ENCODE measurements at places on chromosomes 3 and 15. TPM values are rescaled to one million over a fixed set of nuclear protein-coding genes. Genes with fewer than 3 reads are reported as not detected.

The SNURF gene
- total RNA-seq: 18.2 TPM

The GFM1 gene
- 55.6 TPM for total RNA-seq

The RLBP1 gene
- 0.98 TPM for total RNA-seq

The GOLGA8G gene
- not detected for total RNA-seq

The FANCD2OS gene
- not detected for total RNA-seq

The SLTM gene
- 88.5 TPM for total RNA-seq

The SLC24A5 gene
- not detected for total RNA-seq

The IQCF5 gene
- not detected for total RNA-seq

Measured in temporal lobe (tissue), 4 donors.